ENCODE measurements at places on chromosomes 11 and 22.

- H3K4me3 ChIP-seq: no peak overlapping the region
- no peaks in the 10 kb centered on the region for H3K36me3 ChIP-seq
- DNase-seq: no peak
- H3K4me1 ChIP-seq: peaks cover 2% of the 10 kb centered on the region
- H3K27me3 ChIP-seq: peaks cover 5% of the 10 kb centered on the region
- H3K27ac ChIP-seq: no peak overlapping the region
Measured at GRCh38 chr22:44639891-44640617, 62.0 kb upstream of the PRR5 start.

DNA sequence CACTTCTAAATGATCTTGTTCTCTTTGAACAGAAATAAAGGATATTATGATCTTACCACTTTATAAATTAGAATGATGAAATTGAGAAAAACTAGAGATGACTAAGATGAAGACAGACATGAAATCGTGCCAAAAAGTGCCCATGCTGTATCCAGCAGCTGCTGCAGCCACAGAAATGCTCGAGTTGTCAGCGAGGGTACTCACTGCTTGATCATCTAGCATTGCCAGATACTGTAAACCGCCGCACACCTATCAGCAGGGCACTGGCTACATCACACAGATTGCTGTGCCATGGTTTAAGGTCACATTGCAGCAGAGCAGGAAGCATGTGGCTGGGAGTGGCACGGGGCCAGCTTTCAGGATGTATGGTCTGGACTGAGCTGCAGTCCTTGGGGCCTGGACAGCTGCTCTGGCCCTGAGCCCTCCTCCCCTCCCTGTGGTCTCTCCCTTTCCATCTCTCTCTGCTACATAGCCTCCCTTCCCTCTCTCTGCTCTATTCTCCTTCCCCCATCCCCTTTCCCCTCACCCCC lies 51.0 kb upstream of the SEPTIN5 start:
- H3K36me3 ChIP-seq: no peaks in the 10 kb centered on the region
- no peaks in the 10 kb centered on the region for H3K4me1 ChIP-seq
- no peak overlapping the region for H3K4me3 ChIP-seq
- DNase-seq: no peak

GRCh38 chr22:30647536-30647935 lies 12.0 kb downstream of the SLC35E4 start:
- DNase-seq: no peak
- H3K27me3 ChIP-seq: no peaks in the 10 kb centered on the region
- no peak overlapping the region for H3K4me3 ChIP-seq
- no peak overlapping the region for H3K27ac ChIP-seq
- H3K36me3 ChIP-seq: peaks cover 4% of the 10 kb centered on the region

GRCh38 chr11:13691286-13691899 lies 22.9 kb downstream of the FAR1 start:
- no peak overlapping the region for H3K27ac ChIP-seq
- no peaks in the 10 kb centered on the region for H3K27me3 ChIP-seq
- no peak overlapping the region for H3K4me3 ChIP-seq

DNA sequence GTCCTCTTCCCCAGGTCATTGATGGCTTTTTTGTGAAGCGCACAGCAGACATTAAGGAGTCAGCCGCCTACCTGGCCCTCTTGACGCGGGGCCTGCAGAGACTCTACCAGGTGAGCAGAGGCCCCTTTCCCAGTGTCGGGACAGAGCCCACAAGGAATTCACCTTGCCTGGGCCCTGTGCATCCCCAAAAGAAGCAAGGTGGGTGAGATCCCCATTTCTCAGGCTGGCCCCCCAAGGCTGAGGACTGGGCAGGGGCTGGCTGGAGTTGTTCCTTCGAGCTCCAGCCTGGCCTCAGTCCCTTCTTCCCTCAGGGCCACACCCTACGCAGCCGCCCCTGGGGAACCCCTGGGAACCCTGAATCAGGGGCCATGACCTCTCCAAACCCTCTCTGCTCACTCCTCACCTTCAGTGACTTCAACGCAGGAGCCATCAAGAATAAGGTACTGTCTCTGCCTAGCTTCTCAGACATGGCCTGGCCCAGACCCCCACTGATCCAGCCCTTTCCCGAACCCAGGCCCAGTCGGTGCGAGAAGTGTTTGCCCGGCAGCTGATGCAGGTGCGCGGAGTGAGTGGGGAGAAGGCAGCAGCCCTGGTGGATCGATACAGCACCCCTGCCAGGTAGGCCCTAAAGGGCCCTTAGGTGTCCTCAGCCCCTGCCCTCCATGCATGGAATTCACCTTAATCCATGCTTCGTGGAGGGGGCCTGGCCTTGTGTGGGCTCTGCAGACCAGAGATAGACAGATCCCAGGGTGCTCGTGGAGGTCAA lies 4.7 kb downstream of the MUS81 start:
- H3K27me3 ChIP-seq: no peaks in the 10 kb centered on the region
- peaks cover 55% of the 10 kb centered on the region for H3K36me3 ChIP-seq
- H3K27ac ChIP-seq: no peak overlapping the region
- DNase-seq: no peak

- no peaks in the 10 kb centered on the region for H3K27me3 ChIP-seq
- no peak overlapping the region for H3K4me3 ChIP-seq
- peaks cover 5% of the 10 kb centered on the region for H3K4me1 ChIP-seq
Measured at GRCh38 chr11:31325160-31325559, 44.4 kb downstream of the DCDC1 start.
